ENCODE measurements at places on chromosomes 5 and 9. TPM values are rescaled to one million over a fixed set of nuclear protein-coding genes. Genes with fewer than 3 reads are reported as not detected.

Gene TEK
- total RNA-seq = 35.8 TPM

Gene IRX1
- 5.1 TPM for total RNA-seq

Gene MAP1B
- 120 TPM for total RNA-seq

Gene FAM81B
- total RNA-seq = not detected

Gene S100Z
- not detected for total RNA-seq

Gene FBXL7
- 17.8 TPM for total RNA-seq

Gene FOXD4L4
- total RNA-seq = not detected

Gene BTNL3
- not detected for total RNA-seq

Gene SLC22A4
- total RNA-seq = 0.60 TPM

Gene CYSRT1
- 1.6 TPM for total RNA-seq

Gene IFNA21
- total RNA-seq = not detected

Gene CKMT2
- total RNA-seq = 2.4 TPM

Gene WDR31
- 0.40 TPM for total RNA-seq

Gene ZNG1E
- total RNA-seq = 27.6 TPM

Gene IFNK
- total RNA-seq = not detected

Gene C9
- not detected for total RNA-seq

Gene AGXT2
- not detected for total RNA-seq
